ENCODE measurements at places on chromosomes 1 and 21. TPM values are rescaled to one million over a fixed set of nuclear protein-coding genes. Genes with fewer than 3 reads are reported as not detected.
A peak's percentile ranks its signal among the peaks of the same experiment; 100 is the strongest.

DNA sequence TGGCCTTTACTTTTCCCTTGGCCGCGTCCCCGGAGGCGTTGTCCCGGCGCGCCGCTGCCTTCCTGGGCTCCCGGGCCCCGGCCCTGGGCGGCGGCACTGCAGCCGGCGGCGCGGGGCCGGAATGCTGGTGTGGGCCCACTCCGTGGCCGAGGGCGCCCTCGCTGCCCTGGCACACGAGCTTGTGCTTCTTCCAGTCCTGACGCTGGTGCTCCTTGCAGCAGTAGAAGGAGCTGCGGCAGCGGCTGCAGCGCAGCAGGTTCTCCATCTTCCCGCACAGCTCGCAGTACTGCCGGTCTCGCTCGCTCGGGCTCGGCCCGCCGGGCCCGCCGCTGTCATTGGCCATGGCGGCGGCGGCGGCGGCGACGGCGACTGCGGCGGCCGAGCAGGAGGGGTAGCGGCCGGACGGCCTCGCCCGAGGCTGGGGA lies 529 bp downstream of the EGLN1 start:
- peak overlapping the region; percentile 86 for H3K4me3 ChIP-seq
- no peaks in the 10 kb centered on the region for H3K27me3 ChIP-seq
- peaks cover 33% of the 10 kb centered on the region for H3K4me1 ChIP-seq
- no peaks in the 10 kb centered on the region for H3K36me3 ChIP-seq
- peak overlapping the region; percentile 80 for H3K27ac ChIP-seq

DNA sequence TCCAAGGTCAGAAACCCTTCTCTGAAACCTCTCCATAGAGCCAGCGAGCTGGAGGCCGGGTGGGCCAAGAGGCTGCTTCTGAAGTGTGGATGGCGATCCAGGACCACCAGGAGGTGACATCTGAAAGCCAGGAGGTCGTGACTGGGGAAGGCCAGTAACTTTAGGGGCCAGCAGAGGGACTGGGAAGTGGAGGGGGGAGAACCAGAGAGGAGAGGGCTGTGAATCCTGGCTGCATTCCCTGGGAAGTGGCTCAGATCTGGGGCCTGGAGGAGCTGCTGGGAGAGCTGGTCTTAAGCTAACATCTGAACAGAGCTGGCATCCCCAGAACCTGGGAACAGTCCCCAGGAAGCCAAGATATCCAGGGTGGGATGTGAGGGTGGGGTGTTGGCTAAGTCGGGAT lies 11.3 kb upstream of the EPHA8 start:
- no peaks in the 10 kb centered on the region for H3K4me1 ChIP-seq
- H3K36me3 ChIP-seq, result no peaks in the 10 kb centered on the region
- H3K27ac ChIP-seq, result no peak overlapping the region
- no peaks in the 10 kb centered on the region for H3K27me3 ChIP-seq

DNA sequence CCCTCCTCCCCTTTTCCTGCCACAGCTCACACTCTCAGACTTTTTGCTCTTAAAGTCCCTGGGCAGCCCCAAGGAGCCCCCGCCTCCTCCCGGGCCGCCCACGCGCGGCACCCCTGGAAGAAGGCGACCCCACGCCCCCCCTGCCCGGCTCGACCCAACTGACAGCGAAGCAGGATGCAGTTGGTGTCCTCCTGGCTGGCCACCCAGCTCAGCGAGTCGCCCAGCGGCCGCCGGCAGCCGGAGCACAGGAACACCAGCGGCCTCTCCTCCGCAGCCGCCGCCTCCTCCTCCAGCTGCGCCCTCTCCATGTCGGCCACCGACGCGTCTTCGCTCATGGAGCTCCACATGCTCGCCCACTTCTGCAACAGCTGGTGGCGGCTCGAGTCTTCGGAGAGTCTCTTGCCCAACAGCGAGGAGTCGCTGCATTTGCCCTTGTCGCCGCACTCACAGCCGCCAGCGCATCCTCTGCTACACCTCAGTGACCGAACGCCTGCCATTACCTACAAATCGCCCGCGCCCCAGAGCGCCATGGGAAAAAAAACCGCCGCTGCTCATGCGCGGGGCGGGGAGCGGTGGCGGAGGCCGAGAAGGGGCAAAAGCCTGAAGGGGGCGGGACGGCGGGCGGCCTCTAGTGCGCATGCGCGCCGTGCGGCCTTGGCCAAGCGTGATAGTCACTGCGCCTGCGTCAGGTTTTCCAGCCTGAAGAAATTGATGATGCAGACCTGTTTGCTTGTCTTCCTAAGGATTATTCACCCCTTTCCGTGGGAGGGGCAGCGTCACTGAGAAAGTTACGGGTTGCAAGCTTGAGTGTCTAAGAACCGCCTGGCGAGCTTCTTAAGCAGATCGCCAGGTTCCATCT lies at the start of gene MIS18A:
TSS of gene MIS18A (minus strand) at position 532 of the 859 bp plus-strand sequence. CDS start at position 497, 35 bp downstream.
- H3K27ac ChIP-seq, result peak within 1 kb of the TSS; percentile 70
- H3K36me3 ChIP-seq, result no peaks in the 10 kb centered on the region
- peak within 1 kb of the TSS; percentile 90 for H3K4me3 ChIP-seq
- H3K27me3 ChIP-seq, result no peaks in the 10 kb centered on the region

GRCh38 chr21:38075833-38076587 lies 159.8 kb upstream of the KCNJ6 start:
- H3K27me3 ChIP-seq, result no peaks in the 10 kb centered on the region
- no peak overlapping the region for H3K27ac ChIP-seq
- DNase-seq, result no peak
- H3K36me3 ChIP-seq, result no peaks in the 10 kb centered on the region
- H3K4me1 ChIP-seq, result no peaks in the 10 kb centered on the region
- H3K4me3 ChIP-seq, result no peak overlapping the region

DNA sequence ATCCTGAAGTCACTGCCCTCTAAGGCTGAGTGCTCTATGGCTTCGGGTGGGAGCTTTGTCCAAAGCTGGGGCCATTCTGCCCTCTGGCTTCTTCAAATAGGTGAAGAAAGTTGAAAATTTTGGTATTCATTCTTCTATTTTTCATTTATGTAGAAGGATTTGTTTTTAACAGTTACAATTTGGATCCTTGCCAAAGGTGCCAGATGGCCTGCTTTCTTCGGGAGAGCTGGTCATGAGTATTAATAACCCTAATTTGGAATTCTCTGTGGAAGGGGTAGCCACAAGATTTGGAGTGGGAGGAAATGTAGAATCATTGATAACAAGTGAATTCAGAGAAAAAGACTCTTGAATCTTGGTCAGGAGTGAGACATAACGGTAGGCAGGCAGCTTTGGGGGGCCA lies 370.4 kb upstream of the ST6GALNAC5 start:
- H3K4me3 ChIP-seq, result no peak overlapping the region
- peaks cover 8% of the 10 kb centered on the region for H3K4me1 ChIP-seq
- no peaks in the 10 kb centered on the region for H3K27me3 ChIP-seq
- no peak overlapping the region for H3K27ac ChIP-seq

GRCh38 chr1:117070124-117070523 lies 10.0 kb downstream of the TTF2 start:
- no peaks in the 10 kb centered on the region for H3K4me1 ChIP-seq

GRCh38 chr1:188314557-188315137 lies 1485.9 kb downstream of the PLA2G4A start:
- H3K27ac ChIP-seq, result no peak overlapping the region
- H3K4me3 ChIP-seq, result no peak overlapping the region
- H3K4me1 ChIP-seq, result no peaks in the 10 kb centered on the region
- H3K27me3 ChIP-seq, result no peaks in the 10 kb centered on the region

GRCh38 chr21:25039461-25040380 lies 567.6 kb downstream of the MRPL39 start:
- DNase-seq, result no peak
- H3K27me3 ChIP-seq, result no peaks in the 10 kb centered on the region
- H3K4me3 ChIP-seq, result no peak overlapping the region
- no peak overlapping the region for H3K27ac ChIP-seq
- H3K36me3 ChIP-seq, result no peaks in the 10 kb centered on the region

DNA sequence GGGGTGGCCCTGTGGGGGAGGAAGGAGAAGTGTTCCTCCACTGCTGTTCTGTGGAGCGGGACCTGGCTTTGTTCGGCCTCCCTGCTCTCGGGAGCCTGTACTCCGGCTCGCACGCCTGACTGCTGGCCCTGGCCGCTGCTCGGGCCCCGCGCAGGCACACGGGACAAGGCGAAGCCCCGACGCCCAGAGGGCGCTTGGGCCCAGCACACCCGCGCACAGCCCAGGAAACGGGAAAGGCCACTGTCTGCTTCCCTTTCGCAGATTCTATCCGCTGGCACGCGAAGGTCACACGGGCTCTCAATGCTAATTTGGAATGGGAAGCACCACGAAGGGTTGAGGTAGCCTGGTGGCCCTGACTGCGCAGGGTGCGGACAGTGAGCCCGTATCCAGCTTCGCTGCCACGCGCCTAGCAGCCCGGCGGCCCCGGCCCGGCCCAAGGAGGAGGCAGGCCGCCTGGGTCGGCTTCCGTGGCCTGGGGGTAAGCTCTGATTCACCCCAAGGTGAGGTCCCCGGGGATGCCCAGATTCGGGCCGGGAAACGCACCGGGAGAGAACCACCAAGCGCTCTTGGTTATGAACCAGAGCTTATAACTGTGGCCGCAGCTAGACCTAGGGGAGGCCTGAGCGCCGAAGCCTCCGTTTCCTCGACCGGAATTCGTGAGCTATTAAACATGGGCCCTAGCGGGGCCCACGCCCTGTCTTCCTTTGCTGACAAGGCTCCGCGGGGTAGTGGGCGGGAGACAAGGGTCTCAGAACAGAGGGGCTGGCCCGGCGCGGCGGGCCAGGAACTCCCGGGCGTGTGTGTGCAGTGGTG lies 19.7 kb upstream of the TBX15 start:
- no peak for DNase-seq
- peaks cover 2% of the 10 kb centered on the region for H3K27me3 ChIP-seq
- H3K36me3 ChIP-seq, result no peaks in the 10 kb centered on the region
- H3K4me1 ChIP-seq, result no peaks in the 10 kb centered on the region
- no peak overlapping the region for H3K27ac ChIP-seq

GRCh38 chr1:154809436-154810413 lies 60.4 kb downstream of the KCNN3 start:
- no peaks in the 10 kb centered on the region for H3K4me1 ChIP-seq
- peaks cover 2% of the 10 kb centered on the region for H3K27me3 ChIP-seq

- no peak overlapping the region for H3K27ac ChIP-seq
- no peaks in the 10 kb centered on the region for H3K27me3 ChIP-seq
- no peaks in the 10 kb centered on the region for H3K36me3 ChIP-seq
- H3K4me3 ChIP-seq, result no peak overlapping the region
- no peak for DNase-seq
Measured at GRCh38 chr1:230898144-230898543, 29.8 kb upstream of the C1orf198 start.

DNA sequence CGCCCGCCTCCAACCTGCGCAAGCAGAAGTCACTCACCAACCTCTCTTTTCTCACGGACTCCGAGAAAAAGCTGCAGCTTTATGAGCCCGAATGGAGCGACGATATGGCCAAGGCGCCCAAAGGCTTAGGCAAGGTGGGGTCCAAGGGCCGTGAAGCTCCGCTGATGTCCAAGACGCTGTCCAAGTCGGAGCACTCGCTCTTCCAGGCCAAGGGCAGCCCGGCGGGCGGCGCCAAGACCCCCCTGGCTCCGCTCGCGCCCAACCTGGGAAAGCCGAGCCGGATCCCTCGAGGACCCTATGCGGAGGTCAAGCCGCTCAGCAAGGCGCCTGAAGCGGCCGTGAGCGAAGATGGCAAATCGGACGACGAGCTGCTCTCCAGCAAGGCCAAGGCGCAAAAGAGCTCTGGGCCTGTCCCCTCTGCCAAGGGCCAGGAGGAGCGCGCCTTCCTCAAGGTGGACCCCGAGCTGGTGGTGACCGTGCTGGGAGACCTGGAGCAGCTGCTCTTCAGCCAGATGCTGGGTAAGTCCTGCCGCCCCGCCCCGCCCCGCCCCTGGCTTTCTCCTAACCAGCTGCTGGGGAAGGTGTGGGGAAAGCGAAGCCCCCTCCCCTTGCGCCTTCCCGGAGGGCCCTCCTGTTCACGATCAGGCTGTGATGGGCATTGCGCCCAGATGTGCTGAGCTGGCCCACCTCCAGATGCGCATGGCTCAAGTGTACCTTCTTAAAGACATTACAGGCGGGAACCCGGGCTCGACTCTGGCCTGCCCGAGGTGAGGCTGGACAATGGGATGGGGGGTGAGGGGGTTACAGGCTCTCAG lies 110.2 kb downstream of the NAV1 start:
- no peaks in the 10 kb centered on the region for H3K36me3 ChIP-seq
- no peaks in the 10 kb centered on the region for H3K27me3 ChIP-seq
- H3K4me3 ChIP-seq, result no peak overlapping the region
- no peak overlapping the region for H3K27ac ChIP-seq

Gene FAM72A
- total RNA-seq, result 0.79 TPM

Gene WNT4
- total RNA-seq, result not detected

Gene SETSIP
- total RNA-seq, result not detected

Gene MYOC
- total RNA-seq, result not detected

Gene TIE1
- total RNA-seq, result not detected

Gene KMO
- total RNA-seq, result 0.89 TPM

Gene SYCP1
- total RNA-seq, result not detected

Gene ZSCAN20
- total RNA-seq, result 0.77 TPM

Gene TBX15
- total RNA-seq, result not detected

Gene CXADR
- total RNA-seq, result 0.12 TPM

Gene LORICRIN
- total RNA-seq, result not detected
